ENCODE measurements at places on chromosomes 7 and 10.

DNA sequence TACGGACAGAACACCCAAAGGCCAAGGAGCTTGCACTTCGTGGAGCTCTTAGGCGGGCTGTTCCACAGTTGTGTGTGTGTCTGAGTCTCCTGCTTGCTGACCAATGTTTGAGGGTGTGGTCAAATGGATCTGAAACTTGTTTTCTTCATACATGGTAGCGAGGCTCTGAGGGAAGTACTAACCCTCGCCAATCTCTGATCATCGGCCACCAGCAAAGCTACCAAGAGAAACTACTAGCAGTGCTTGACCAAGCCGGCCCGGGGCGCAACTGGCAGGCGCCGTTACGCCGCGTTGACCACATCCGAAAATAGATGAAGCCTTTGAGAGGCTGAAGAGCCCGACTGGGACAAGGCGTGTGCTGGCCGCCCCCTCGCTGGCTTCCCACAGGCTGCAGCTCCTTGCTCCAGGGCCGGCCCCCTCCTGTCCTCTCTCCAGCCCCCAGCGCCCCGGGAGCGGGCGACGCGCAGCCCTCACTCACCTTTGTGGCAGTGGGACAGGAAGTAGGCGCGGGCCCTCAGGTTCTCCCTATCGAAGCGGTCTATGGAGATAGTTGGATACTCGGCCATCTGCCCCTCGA is 384 bp downstream of the DCLRE1C start:
- no peak for DNase-seq

GRCh38 chr10:99456931-99457288 is 26.5 kb upstream of the GOT1 start:
- no peak for DNase-seq

DNA sequence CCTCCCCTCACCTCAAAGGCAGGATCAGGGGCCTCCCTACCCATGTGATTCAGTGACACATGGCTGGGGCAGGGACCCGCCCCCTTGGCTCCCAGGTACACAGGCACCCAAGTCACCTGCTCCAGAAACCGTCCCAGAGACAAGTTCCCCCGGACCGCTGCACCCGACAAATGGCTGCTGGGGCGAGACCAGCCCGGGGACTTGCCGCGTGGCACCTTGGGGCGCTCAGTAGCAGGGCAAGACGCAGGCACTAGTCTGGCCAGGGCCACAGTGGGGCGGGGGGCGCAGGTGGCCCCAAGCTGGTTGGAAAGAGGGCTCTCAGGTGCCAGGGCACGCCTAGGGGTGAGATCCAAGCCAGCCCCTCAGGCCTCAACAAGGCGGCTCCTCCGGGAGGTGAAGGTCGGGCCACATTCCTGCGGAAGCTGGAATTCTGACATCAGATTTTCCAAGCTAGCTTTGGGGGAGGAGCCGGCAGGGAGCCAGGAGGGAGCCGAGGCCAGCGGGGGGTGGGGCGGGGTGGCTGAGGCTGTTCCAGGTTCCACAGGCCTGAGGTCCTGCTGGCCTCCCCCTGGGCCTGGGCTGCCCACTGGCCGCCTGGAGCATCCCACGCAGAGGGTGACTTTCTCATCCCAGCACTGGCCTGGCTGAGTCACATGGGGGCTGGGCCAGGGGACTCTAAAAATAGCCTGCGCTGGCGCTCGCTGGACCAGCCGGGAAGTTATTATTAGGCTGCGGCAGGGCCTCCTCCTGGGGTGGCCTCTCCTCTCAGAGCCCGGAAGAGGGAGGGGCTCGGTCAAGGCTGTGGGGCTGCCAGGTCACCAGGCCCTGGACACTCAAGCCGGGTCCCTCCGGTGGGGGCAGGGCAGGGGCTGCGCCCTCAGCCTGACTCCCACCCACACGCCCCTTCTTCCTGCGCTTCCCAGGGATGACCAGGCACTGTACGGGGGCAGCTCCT is 20.5 kb upstream of the INPP5A start:
- DNase-seq = no peak

GRCh38 chr7:148883266-148884048 is 634 bp downstream of the EZH2 start:
- peak; percentile 67 for DNase-seq

- DNase-seq = no peak
Measured at GRCh38 chr7:50856806-50857205, 74.1 kb upstream of the GRB10 start.
